Stimulated activated CD4-positive, alpha-beta T cell treated with anti-CD3 and anti-CD28 coated beads, Interleukin-1b, Interleukin-23, amount 100 ng/mL, for 1 hour (primary cell): ENCODE measurements at places on chromosomes 5 and 9.
A peak's percentile ranks its signal among the peaks of the same experiment; 100 is the strongest.

GRCh38 chr5:115558388-115558956 is 13.9 kb upstream of the FEM1C start:
- DNase-seq: no peak

DNA sequence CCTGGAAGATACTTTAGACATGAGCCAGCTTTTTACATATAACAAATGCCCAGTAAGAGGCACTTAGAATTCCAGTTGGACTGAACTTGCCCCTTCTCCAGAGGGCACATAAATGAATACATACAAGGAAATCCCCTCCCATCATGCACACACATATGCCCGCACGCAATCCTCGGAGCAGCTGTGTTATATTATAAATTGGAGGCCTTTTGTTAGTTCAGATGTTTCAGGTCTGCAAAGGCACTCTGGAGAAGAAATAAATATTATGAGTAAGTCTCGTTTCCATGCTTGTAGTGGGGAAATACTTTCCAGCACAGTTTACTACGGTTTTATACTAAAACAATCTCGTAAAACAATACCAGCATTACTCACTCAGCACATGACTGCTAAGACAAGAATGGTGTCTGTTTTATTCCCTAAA is 17.6 kb upstream of the MUSK start:
- DNase-seq: no peak

DNA sequence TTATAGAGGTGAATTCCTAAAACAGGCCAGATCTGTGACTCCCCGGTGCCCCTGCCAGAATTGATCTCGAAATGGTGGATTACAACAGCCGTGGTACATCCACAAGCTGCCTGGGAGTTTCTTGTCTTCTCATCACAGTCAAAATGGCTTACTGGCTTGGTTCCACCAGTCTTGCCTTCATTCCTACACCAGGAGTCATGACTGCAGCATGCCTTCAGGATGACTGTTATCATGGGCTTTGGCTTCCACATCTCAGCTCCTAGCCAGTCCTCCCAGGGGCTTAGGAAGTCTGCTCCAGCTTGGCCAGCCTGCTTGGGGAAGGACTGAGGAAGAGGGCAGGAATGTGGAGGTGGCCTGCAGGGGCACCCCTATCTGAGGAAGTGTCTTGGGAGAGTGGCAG is 132.9 kb upstream of the NR3C1 start:
- DNase-seq: no peak

DNA sequence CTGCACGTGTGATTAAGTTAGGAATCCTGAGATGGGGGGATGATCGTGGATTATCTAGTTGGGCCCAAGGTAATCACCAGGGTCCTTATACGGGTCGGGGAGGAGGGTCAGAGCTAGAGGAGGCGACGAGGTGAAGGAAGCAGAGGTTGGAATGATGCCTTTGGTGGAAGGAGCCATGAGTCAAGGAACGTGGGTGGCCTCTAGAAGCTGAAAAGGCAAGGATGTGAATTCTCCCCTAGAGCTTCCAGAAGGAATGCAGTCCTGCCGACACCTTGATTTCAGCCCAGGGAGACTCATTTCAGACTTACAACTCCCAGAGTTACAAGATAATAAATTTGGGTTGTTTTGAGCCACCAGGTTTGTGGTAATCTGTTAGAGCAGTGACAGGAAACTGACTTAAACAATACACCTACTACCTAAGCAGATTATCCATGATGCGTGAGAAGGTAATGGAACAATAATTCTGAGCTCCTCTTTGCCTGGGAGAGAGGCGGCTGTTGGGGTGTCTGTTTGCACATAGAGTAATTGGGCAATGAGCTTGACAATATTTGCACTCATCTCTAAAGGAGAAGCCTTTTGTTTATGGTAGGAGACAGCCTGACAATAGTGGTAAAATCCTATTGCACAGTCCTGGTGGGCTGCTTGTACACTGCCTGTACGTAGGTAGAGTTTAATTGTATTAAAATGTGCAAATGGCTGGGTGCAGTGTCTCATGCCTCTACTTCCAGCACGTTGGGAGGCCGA is 129.3 kb upstream of the IER5L start:
- DNase-seq: no peak

- peak; percentile 7 for DNase-seq
Observed at GRCh38 chr9:83920469-83920926, 734 bp downstream of the KIF27 start.

GRCh38 chr9:137270929-137271695 is 6.4 kb upstream of the TOR4A start:
- DNase-seq: no peak

DNA sequence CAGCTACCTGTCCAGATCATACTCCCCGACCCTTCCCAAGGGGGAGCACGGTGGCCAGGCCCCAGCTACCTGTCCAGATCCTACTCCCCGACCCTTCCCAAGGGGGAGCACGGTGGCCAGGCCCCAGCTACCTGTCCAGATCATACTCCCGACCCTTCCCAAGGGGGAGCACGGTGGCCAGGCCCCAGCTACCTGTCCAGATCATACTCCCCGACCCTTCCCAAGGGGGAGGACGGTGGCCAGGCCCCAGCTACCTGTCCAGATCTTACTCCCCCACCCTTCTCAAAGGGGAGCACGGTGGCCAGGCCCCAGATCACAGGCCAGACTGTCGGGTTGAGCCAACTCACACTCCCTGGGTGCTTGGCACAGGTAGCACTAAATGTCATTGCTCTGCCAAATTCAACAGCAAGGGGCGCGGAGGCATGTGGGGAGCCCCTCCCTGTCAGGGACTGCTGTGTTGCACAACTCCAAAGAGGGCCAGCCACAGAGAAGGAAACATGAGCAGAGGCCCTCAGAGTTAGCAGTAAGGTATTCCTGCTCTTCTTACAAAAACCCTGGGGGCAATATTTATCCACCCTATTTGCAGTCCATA is 136.9 kb downstream of the OLFM1 start:
- no peak for DNase-seq

GRCh38 chr9:77375956-77376532 is 198.7 kb downstream of the VPS13A start:
- no peak for DNase-seq

DNA sequence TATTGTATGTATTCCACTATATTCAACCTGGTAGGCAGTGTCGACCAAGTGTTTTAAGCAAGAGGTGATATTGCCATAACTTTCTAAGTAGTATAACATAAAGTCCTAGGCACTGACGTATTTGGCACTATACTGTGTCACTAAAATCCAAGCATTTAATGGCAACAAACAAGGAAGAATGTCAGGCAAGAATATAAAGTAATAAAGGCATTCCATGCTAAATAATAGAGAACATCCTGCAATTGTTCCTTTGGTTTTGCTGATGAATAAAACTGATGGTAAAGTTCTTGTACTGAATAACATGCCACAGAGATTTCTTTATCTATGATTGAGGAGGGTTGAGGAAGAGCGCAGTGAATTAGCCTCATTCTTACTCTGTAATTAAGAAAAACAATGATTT is 256.9 kb downstream of the HINT1 start:
- DNase-seq: no peak

DNA sequence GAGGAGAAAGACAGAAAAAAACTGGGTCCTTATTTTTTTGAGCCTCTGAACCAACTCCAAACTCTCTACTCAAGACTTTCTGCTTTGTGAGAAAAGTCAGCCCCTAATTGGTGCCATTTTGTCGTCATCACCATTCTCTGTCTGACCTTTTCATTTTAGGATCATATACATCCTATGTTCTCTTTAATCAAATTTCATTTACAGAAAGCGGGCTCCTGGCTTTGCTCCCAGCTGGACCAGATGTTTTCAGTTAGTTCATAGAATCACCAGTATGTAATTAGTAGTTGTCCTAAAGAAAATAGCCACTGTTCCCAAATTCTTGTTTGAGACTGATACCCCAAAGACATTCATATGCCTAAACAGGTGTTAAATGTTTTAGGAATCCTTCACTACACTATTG is 28.6 kb upstream of the SLCO4C1 start:
- no peak for DNase-seq

DNA sequence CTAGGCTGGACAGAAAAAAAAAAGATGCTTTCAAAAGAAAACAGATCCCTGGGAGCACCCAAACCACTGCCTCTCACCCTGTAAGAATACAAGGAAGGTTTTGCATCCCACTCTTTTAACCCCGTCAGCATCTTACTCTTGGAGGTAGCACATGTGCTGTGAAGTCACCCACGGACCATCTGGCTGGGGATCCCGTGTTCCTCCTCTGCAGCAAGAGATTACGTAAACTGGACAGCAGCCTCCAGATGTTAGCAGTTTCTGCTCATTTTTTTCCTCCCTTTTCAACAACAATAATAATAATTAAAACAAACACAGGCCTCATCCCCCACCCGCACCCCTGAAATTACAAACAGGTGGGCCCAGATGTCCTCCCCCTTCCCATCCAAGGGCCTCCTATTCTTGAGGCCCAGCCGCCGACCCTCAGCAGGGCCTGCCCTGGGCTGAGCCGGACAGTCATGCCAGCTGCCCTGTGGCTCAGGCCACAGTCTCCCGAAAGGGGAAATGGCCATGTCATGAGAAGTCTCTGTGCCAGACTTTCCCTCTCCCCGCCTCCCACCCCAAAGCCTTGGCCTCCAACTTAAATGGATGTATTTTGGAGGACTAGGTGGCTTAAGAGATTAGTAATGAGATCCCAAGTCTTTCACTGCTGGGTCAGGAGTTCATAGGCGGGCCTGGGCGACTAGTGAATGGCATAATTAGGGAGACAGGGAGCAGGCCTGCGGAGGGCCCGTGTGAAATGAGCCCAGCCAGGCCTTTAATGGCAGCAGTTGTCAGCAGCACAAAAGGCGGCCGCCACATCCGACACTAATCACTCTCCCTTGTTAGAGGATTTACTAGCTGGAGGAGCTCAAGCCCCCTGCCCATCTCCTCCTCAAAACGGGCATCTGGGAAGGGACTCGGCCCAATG is 165.1 kb downstream of the PAPPA start:
- DNase-seq: no peak

- DNase-seq: no peak
Observed at GRCh38 chr9:92781899-92782298, 17.3 kb upstream of the BICD2 start.

- no peak for DNase-seq
Observed at GRCh38 chr9:115396071-115396529, 278.1 kb upstream of the TNC start.

GRCh38 chr9:129454467-129455067 is 166.3 kb downstream of the C9orf50 start:
- no peak for DNase-seq

DNA sequence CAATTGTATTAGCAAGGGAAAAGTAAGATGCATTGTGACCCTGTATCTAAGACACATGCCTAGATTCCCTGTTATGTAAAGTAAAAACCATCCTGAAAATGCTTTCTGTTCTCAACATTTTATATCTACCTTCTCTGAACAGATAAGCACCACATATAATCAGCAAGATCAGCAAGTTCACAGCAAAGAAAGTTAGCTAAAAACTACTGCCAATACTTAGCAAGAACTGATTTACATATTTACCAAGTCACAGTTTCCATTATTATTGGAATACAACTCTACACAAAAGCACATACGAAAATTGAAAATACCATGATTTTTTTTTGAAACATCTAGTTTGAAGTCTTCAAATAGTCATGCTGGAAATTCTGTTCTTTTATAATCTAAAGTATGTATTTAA is 1118.1 kb downstream of the TAF11L14 start:
- no peak for DNase-seq

- no peak for DNase-seq
Observed at GRCh38 chr5:152007653-152008335, 83.1 kb upstream of the GLRA1 start.

DNA sequence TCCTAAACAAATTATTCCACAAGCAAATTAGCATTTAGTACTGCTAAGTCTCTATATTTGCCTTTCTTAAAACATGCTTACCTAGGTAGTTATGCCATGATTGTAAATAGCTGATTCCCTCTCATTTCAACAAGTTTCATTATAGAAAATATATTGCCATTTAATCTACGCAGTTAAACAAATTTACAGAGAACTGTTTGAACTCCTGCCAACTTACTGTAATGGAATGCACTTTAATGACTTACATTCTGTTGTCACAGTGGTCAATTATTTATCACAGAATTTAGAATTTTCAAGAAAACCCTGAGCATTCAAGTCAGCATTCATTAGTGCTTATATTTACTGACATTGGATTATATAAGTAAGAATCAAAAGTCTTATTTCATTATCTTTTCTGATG is 19.6 kb downstream of the SLC38A9 start:
- no peak for DNase-seq

DNA sequence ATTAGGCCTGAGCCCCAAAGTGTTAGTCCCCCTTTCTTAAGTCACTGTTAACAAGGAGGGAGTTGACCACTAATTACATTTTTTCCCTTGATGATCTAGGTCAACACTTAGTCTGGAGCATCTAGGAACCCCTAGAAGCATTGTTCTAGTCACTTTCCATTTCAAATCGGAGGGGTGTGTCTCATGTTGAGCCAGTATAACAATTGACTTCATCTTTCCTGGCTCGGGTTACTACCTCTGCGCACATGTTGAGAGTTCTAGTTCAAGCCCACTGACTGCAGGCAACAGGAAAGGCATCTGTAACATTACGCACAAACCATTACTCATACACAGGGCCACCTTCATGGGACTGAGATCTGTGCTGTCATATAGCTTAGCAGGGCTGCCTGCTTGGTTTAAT is 164.9 kb downstream of the NTRK2 start:
- no peak for DNase-seq

DNA sequence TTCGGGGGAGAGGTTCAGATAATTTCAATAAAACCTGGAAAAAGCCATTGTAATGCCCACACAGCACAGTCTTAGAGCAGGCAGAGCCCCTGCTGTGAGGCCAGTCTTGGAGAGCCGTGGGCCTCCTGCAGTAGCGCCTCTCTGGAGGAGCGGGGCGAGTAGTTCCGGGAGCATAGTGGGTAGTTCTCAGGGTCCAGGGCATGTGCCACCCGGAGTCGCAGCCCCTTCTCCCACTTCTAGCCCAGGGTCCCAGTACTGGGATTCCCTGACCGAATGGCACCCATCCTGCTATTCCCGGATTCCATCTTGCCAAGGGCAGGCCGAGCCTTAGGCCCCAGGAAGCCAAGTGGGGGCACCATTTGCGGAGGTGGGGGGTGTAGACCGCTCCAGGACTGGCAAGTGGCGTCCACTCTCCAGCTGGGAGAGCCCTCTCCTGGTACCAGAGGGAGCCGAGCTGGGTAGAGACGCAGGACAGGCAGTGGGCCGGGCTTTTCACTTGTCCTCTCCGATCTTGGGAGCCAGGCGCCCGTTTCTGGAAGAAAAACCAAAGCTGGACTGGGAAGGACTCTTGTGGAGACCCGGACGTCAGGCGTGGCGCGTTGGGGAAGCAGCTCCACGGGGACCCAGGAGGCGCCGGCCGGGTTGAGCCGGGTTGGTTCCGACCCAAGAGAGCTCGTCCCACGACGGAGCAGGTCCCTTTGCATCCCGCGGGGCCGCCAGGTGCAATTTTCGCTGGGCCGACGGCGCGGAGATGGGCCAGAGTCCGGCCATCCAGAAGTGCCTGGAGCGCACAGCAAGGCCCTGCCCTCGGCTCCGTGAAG is 12.1 kb downstream of the PROP1 start:
- no peak for DNase-seq

DNA sequence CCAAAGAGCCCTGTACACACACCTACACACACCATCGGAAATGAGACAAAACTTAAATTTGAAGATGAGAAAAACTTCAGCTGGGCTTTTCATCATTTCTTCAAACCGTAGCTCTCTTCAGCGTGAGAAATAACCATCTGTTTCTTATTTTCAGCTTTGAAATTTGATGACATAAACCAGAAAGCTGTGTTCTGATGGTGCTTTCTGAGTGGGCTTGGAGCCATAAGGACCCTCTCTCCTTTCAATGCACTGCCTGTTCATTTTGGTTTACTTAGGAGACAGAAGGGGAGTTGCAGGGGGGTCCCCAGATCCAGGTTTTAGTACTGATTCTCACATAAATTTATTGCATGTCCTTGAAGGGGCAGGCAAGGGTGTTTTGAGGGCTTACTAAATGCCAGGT is 9.5 kb downstream of the FBXO10 start:
- DNase-seq: no peak
